Endodermal cell (in vitro differentiated cells): ENCODE measurements at places on chromosomes 7 and 10.
A peak's percentile ranks its signal among the peaks of the same experiment; 100 is the strongest.

GRCh38 chr7:46909601-46910051 lies 672.3 kb downstream of the TNS3 start:
- no peaks in the 10 kb centered on the region for H3K4me1 ChIP-seq
- no peaks in the 10 kb centered on the region for H3K36me3 ChIP-seq
- H3K27ac ChIP-seq, result no peak overlapping the region
- no peak for DNase-seq
- no peak overlapping the region for H3K4me3 ChIP-seq

- H3K36me3 ChIP-seq, result no peaks in the 10 kb centered on the region
- H3K27me3 ChIP-seq, result no peaks in the 10 kb centered on the region
- no peak for DNase-seq
- H3K4me1 ChIP-seq, result no peaks in the 10 kb centered on the region
- H3K4me3 ChIP-seq, result no peak overlapping the region
Observed at GRCh38 chr10:24857031-24857725, 95.2 kb downstream of the PRTFDC1 start.

GRCh38 chr10:76977046-76977445 lies 660.6 kb downstream of the KCNMA1 start:
- H3K4me1 ChIP-seq, result no peaks in the 10 kb centered on the region
- no peaks in the 10 kb centered on the region for H3K36me3 ChIP-seq
- no peak overlapping the region for H3K27ac ChIP-seq

DNA sequence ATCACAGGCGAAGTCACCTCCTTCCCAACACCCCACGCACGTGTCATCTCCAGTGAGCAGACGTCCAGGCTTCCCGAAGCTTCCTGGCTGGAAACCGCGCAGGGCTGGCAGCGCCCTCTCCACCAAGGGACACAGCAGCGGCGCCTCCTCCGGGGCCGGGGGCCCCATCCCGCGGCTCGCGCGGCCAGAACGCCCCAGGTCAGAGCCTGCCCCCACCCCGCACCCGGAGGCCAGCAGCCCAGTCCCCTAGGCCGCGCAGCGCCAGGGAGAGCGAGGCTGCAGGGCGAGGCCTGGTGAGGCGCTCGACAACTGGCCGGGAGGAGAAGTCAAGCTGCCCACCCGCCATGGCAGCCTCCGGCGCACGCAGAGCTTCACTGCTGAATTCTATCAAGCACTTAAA lies 247.0 kb downstream of the SEMA3D start:
- H3K36me3 ChIP-seq, result no peaks in the 10 kb centered on the region
- DNase-seq, result no peak
- H3K27me3 ChIP-seq, result no peaks in the 10 kb centered on the region
- no peak overlapping the region for H3K27ac ChIP-seq
- no peak overlapping the region for H3K4me3 ChIP-seq

DNA sequence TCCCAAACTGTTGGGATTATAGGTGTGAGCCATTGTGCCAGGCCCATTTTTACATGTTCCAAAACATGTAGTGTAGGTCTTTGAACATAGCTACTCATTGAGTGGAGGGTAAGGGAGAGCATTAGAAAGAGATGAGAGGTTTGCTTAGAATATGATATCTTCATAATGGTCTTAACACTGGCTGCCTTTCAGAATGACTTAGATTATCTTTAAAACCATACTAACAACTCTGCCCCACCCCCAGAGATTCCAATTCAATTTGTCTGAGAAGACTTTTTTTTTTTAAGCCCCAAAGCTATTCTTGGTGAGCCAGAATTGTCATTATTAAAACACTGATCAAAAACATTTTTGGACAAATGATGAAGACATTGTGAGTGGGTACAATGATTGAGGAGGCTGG lies 168.9 kb downstream of the PHTF2 start:
- H3K4me1 ChIP-seq, result no peaks in the 10 kb centered on the region
- H3K36me3 ChIP-seq, result no peaks in the 10 kb centered on the region
- H3K27me3 ChIP-seq, result peaks cover 28% of the 10 kb centered on the region
- H3K4me3 ChIP-seq, result no peak overlapping the region
- H3K27ac ChIP-seq, result no peak overlapping the region

DNA sequence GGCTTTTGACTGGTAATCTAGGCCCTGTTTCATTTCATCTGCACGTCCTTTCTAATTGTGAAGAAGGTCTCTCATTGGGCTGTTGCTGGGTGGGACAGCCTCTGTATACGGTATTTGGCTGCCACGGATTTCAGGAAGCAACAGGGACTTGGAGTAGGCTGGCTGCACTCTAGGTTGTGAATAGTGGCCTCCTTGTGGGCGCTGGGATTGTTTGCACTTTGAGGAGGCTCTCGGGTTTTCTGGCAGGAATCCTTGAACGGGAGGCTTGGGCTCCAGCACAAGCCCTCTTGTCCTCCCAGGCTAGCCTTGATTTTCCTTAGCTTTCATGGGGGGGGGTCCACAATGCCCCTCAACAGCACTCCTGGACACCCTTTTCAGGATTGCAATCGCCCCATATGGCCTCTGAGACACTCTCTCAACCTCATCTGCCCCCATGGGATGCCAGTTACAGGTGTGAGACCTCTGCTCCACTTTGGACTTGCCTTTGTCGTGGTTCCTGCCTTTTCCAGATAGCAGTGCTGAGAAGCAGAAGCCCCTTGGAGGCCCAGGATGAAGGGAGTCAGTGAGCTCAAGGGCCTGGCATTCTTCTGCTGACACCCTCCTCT lies 33.9 kb upstream of the ZNF273 start:
- no peak overlapping the region for H3K27ac ChIP-seq
- H3K27me3 ChIP-seq, result no peaks in the 10 kb centered on the region
- H3K4me1 ChIP-seq, result no peaks in the 10 kb centered on the region
- no peak overlapping the region for H3K4me3 ChIP-seq
- DNase-seq, result peak; percentile 14
- H3K36me3 ChIP-seq, result no peaks in the 10 kb centered on the region

- H3K27ac ChIP-seq, result no peak overlapping the region
- no peaks in the 10 kb centered on the region for H3K27me3 ChIP-seq
- peaks cover 12% of the 10 kb centered on the region for H3K4me1 ChIP-seq
- no peak for DNase-seq
Observed at GRCh38 chr10:91709394-91709798, 76.5 kb upstream of the PPP1R3C start.

- H3K36me3 ChIP-seq, result no peaks in the 10 kb centered on the region
- DNase-seq, result no peak
- no peak overlapping the region for H3K27ac ChIP-seq
- no peaks in the 10 kb centered on the region for H3K4me1 ChIP-seq
- no peaks in the 10 kb centered on the region for H3K27me3 ChIP-seq
Observed at GRCh38 chr7:55212838-55213237, 152.3 kb upstream of the LANCL2 start.

- no peaks in the 10 kb centered on the region for H3K27me3 ChIP-seq
- DNase-seq, result no peak
- H3K4me1 ChIP-seq, result no peaks in the 10 kb centered on the region
- no peak overlapping the region for H3K4me3 ChIP-seq
- H3K27ac ChIP-seq, result no peak overlapping the region
Observed at GRCh38 chr7:2450198-2451107, 25.7 kb downstream of the GRIFIN start.

DNA sequence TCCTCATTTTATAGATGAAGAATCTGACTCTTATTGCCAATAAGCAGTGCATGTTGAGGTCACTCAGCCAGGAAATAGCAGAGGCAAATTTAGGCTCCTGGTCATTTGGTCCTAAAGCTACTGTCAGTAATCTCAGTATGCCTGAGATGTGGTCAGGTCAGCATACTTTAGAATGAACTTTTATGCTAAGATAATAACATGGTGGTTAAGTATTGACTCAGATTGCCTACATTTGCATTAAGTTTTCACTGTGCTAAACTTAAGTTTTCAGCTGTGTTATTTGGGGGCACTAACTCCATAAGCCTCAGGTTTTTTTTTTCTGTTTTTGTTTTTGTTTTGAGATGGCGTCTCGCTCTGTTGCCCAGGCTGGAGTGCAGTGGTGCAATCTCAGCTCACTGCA lies 35.9 kb upstream of the CCSER2 start:
- no peak for DNase-seq
- H3K36me3 ChIP-seq, result no peaks in the 10 kb centered on the region
- H3K27ac ChIP-seq, result no peak overlapping the region
- no peak overlapping the region for H3K4me3 ChIP-seq
- no peaks in the 10 kb centered on the region for H3K27me3 ChIP-seq
- peaks cover 8% of the 10 kb centered on the region for H3K4me1 ChIP-seq

DNA sequence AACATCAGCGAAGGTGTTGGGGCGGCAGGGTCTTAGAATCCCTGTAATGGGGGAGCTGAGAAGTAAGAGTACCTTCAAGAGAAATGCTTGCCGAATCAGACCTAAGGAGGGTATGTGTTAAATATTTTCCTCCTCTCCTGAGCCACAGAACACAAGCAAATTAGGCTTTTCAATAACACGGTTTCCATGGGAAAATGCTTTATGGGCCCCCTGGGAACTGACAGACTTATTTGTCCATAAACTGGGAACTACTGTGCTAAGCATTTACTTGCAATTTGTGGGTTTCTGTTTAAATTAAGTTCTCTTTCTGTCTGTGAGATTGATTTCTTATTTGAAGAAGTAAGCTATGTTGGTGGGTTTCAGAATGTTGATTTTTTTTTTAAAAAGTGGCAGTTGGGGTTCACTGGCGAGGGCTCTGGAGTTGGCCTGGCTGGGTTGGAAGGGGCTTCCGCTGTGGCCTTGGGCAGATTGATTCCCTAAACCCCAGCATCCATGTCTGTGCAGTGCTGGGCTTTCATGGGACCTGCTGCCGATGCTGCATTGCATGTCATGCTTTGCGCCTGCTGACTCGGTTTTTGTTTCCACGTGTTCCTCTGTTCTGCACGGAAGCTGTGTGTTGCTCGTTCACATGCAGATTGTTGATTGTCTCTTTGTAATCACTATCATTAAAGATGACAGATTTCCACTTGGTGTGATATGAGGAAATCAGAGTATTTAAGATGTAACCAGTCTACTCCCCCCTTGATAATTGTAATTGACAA lies 7.2 kb downstream of the RBM17 start:
- no peaks in the 10 kb centered on the region for H3K27me3 ChIP-seq
- H3K4me1 ChIP-seq, result no peaks in the 10 kb centered on the region
- H3K36me3 ChIP-seq, result peaks cover 43% of the 10 kb centered on the region
- no peak overlapping the region for H3K4me3 ChIP-seq
- H3K27ac ChIP-seq, result no peak overlapping the region

DNA sequence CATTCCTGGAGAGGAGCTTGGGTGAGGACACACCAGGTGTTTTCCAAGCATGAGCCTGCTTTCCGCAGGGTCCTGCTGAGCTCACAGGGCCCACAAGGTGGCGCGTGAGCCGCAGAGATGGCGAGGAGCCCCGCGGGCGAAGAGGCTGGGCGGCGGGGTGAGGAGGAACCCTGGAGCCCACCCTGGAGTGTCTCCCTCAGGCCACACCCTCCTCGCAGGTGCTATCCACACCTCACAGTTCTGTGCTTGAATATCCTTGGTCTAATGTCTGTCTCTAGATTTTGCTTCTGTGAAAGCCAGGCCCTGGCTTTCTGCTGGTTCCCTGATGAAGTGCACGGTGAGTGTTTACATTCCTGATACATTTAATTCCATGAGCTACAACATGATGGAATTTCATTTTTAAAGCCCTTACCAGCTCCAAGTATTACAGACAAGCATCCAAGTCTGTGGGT lies 433.6 kb downstream of the ACTR3B start:
- no peak overlapping the region for H3K27ac ChIP-seq
- peak; percentile 91 for DNase-seq
- H3K36me3 ChIP-seq, result no peaks in the 10 kb centered on the region
- H3K4me3 ChIP-seq, result no peak overlapping the region
- no peaks in the 10 kb centered on the region for H3K4me1 ChIP-seq

- H3K4me3 ChIP-seq, result no peak overlapping the region
- DNase-seq, result no peak
- no peaks in the 10 kb centered on the region for H3K27me3 ChIP-seq
- no peaks in the 10 kb centered on the region for H3K4me1 ChIP-seq
- H3K36me3 ChIP-seq, result no peaks in the 10 kb centered on the region
Observed at GRCh38 chr10:76411729-76412435, 980.5 kb downstream of the LRMDA start.

- H3K27ac ChIP-seq, result no peak overlapping the region
- no peak overlapping the region for H3K4me3 ChIP-seq
- peak; percentile 26 for DNase-seq
- no peaks in the 10 kb centered on the region for H3K27me3 ChIP-seq
Observed at GRCh38 chr7:45663965-45664633, 89.9 kb downstream of the ADCY1 start.

DNA sequence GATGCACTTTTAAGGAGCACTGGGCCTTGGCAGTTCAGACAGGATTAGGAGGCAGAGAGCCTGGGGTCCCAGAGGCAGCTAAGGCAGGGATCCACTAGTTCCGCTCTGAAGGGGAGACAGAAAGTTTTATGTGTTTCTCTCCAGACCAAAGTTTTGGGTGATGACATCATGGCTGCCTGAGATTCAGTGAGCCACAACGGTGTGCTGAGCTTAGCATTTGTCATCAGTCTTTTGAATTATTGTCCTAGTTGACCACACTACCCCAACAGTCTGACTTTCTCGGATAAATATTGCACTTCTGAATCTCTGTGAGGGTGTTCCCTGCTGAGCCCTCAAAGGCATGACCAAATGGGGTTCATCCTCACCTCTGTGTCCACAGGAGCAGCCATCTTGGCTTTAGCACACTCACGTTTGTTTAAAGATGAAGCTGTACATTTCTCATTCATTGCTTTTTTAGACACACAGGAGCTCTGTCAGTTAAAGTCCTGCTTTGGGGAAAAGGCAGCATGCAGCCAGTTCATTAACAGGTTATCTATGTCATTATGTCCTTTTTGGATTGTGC lies 297.7 kb upstream of the LRGUK start:
- no peak for DNase-seq
- no peaks in the 10 kb centered on the region for H3K27me3 ChIP-seq
- H3K27ac ChIP-seq, result no peak overlapping the region
- no peak overlapping the region for H3K4me3 ChIP-seq

GRCh38 chr10:129932751-129933433 lies 31.2 kb downstream of the EBF3 start:
- H3K36me3 ChIP-seq, result no peaks in the 10 kb centered on the region
- no peaks in the 10 kb centered on the region for H3K27me3 ChIP-seq
- H3K4me1 ChIP-seq, result no peaks in the 10 kb centered on the region

- no peaks in the 10 kb centered on the region for H3K27me3 ChIP-seq
- H3K4me1 ChIP-seq, result peaks cover 20% of the 10 kb centered on the region
- H3K36me3 ChIP-seq, result no peaks in the 10 kb centered on the region
- no peak overlapping the region for H3K4me3 ChIP-seq
- no peak overlapping the region for H3K27ac ChIP-seq
- DNase-seq, result no peak
Observed at GRCh38 chr10:78894089-78894840, 174.5 kb upstream of the ZMIZ1 start.

- H3K4me1 ChIP-seq, result peaks cover 7% of the 10 kb centered on the region
- no peak for DNase-seq
- no peaks in the 10 kb centered on the region for H3K27me3 ChIP-seq
- H3K4me3 ChIP-seq, result no peak overlapping the region
Observed at GRCh38 chr7:17903337-17903736, 37.0 kb downstream of the SNX13 start.
